ENCODE measurements at places on chromosomes 1 and 21. TPM values are rescaled to one million over a fixed set of nuclear protein-coding genes. Genes with fewer than 3 reads are reported as not detected.

Gene ADAMTS4
- total RNA-seq, result 1.8 TPM

Gene KCNJ9
- under 0.01 TPM for total RNA-seq

Gene MRPS15
- total RNA-seq, result 96.2 TPM

Gene OR2W3
- 3.7 TPM for total RNA-seq

Gene KDF1
- not detected for total RNA-seq

Gene SYF2
- 24.2 TPM for total RNA-seq

Gene AUNIP
- 2.6 TPM for total RNA-seq

Gene PKP1
- total RNA-seq, result under 0.01 TPM

Gene EDARADD
- total RNA-seq, result not detected

Gene RCOR3
- 22.0 TPM for total RNA-seq

Gene TSSK3
- 1.1 TPM for total RNA-seq

Gene LIPI
- total RNA-seq, result not detected

Gene NCF2
- not detected for total RNA-seq

Gene SMCP
- total RNA-seq, result not detected

Gene C1orf141
- total RNA-seq, result not detected

Gene NUF2
- total RNA-seq, result 11.4 TPM

Gene ERG
- under 0.01 TPM for total RNA-seq

Gene GPBP1L1
- total RNA-seq, result 90.9 TPM

Gene KLHDC9
- 0.20 TPM for total RNA-seq

Gene CFH
- 23.5 TPM for total RNA-seq

Gene CRNN
- total RNA-seq, result not detected

Gene AGMAT
- total RNA-seq, result 2.9 TPM

Gene NECTIN4
- not detected for total RNA-seq

Gene TNFRSF4
- total RNA-seq, result not detected

Gene NHLH1
- total RNA-seq, result 0.20 TPM

Gene DNAH14
- total RNA-seq, result 17.6 TPM

Gene CCDC17
- total RNA-seq, result 1.5 TPM

Gene NES
- total RNA-seq, result 23.9 TPM

Gene GCSAML
- not detected for total RNA-seq
